GM12892 (cell line): ENCODE measurements at places on chromosomes 1 and 21.

GRCh38 chr21:27362249-27362648 is 395.4 kb upstream of the ADAMTS5 start:
- no peak for DNase-seq

- DNase-seq = no peak
These were observed 365.6 kb downstream of the RPS6KC1 start for GRCh38 chr1:213416461-213417224.

DNA sequence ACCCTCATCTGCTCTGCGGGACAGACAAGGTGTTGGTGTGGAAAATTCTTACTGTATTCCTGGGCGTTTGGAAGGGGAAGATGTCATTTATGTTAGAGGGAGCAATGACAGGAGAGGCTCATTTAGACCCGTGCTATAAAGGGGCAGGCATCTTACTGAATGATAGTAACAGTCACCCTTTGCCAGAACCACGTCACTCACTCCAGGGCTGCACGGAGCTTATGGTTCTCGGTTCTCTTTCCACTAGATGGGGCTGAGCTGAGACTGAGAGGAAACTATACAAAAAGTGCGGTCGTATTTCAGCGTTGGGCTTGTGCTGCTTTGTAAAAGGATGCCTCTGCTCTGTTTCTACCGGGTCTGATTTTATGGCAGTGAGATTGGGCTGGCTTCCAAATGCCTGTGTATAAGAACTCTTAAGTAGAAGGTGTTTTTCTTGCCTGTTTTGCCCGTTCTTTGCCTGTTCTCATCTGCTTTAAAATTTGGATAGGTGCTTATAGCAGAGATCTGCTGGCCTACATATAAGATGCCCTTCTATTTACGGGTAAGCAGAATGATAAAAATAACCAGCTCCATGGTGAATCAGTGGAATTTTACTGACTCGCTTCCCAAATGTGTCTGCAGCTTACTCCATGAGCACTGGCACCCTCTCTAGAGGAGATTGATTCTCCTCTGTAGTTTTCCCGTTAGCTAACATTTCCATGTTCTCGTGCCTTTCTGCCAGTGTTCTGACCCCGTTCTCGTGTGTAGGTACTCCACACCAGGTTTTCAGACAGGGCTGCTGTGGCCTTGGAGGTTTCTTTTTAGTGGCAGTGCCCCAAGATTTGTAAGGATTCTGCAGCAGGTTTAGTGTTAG is 55.9 kb downstream of the MRPS6 start:
- no peak for DNase-seq

GRCh38 chr1:76153841-76154205 is 79.3 kb downstream of the ST6GALNAC3 start:
- no peak for DNase-seq

DNA sequence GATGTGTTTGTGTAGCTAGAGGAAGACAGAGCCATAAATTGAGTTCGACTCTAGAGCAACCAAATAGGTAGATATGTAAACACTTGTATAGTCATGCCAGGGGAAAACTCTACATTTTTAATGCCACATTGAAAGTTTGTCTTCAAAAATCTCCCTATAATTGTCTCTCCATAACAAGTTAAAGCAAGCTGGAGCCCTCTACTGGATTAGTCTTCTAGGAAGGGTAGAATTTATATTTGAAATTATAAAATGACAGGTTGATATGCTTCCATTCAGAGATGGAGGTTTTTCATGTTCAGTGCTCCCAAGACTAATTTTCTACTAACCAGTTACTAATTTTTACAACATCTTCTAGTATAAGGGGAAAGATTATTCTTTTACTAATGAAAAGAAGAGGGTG is 13.1 kb upstream of the COL24A1 start:
- no peak for DNase-seq

DNA sequence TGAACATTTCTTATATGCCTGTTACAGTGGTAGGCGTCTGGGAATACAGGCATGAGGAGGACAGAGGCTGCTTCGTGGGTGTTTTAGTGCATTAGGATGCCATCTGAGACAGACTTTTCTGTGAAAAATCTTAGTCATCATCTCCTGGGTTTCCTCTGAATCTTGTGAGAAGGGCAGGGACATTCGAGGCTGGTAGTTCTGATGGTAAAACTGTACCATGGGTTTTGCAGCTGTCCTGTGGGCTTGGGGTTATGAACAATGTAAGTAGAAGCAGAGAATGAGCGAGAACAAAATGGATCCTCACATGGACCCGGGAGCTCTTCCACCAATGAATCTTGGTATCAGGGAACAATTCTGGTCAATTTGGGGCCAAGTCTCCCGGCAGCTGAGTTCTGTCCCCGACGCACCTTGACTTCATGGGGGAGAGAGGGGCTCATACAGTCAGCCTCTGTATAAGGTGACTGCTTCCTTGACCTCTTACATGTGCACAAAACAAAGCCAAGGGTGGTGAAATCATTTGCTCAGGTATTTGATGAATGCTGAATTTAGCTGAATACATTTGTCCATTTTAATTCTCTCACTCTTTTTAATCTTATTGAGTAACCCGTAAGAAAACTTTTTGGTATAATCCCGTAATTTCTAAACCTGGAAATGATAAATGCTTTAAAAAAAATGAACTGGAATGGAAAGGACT is 63.6 kb upstream of the ERRFI1 start:
- DNase-seq = no peak

DNA sequence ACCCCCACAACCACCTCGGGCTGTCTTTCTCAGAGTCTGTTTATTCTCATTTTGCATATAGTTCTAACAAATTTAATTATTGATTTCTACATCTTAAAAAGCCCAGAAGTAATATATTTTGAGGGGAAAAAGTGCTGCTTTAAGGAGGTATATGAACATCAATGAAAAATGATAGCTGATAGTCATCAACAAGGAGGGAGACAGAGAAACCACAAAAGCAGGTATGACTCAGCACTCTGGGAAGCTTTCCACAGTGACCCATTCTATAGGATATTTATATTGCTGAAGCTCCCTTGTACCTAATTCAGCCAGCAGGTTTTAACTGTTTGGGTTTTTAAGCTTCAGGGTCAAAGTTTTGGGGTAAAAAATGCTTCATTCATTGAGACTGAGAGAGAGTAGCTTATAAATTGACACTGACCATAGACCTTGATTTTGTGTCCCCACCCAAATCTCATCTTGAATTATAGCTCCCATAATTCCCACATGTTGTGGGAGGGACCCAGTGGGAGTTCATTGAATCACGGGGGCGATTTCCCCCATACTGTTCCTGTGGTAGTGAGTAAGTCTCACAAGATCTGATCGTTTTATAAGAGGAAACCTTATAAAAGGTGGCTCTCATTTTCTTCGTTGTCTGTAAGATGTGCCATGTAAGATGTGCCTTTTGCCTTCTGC is 27.4 kb downstream of the VANGL1 start:
- no peak for DNase-seq

- no peak for DNase-seq
These were observed 242.4 kb upstream of the LYPLAL1 start for GRCh38 chr1:218931324-218931723.

DNA sequence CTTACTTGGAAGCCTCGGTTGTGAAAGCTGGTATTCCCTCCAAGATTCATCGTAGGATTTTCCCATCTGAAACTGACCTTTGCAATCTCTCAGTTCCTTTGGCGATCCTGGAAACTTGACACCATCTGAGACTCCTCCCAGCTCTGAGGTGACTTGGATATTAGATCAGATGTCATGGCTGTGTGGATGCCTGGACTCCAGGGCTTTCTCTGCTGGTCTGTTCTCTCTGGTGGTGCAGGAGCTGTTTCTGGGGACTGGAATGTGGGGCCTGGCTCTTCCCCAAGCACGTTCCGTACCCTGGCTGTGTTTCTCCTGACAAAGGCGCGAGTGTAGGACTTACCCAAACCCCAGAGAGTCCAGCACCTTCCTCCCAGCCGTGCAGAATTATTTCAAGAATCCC is 252.2 kb downstream of the RPS6KC1 start:
- no peak for DNase-seq

DNA sequence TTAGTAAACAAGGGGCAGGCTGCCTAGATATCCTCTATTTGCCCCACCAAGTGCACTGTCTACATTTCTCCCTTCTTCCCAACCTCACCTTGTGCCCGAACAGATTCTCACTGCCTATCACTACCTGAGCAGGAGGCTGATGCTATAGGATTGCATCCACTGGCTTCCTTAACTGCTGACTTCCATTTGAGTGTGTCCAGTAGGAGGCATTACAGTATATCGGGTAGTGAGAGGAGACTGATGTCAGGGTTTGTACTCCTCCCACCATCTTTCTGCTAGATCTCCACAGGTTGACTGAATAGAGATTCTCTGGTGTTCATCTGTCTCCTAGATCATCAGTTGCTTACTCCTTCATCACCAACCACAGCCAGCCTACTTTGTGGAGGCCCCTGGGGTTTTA is 796.3 kb downstream of the LRRIQ3 start:
- DNase-seq = no peak

DNA sequence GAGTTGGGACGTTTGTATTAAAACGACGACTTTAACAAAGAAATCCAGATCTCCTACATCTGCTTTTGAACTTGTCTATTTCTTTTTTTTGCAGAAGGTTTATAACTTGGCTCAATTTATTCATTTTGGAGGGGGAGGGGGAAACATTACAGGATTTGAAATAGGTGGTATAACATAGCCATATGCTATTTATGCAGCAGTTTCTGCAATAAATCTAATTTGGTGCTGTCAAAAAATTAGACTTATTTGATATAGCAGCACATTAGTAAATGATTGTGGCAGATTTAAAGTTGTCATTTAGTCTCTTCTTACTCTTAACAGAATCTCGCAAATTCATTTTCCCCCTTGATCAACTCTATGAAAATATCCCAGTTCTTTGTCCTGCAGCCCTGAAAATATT is 138.2 kb downstream of the SDCCAG8 start:
- no peak for DNase-seq

- no peak for DNase-seq
These were observed 21.8 kb downstream of the MFSD2A start for GRCh38 chr1:39976732-39977131.

GRCh38 chr1:225820522-225821120 is 10.7 kb downstream of the EPHX1 start:
- DNase-seq = no peak

DNA sequence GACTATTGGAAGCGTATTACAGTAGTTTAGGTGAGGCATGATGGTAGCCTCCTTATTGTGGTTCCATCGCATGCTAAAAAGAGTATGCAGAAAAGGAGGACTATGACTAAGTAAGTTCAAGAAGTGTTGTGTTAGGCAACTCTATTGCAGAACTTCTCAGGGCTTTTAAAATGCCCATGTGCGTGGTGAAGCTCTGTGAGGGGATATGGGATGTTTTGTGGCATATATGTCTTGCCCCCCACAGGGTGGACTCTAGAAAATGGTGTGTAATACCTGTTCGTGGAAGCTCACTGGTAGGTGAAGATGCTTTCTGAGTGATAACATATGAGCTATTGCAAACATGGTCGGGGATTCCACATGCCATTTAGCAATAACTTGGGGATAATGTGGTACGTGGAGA is 31.7 kb downstream of the MAN1A2 start:
- no peak for DNase-seq

DNA sequence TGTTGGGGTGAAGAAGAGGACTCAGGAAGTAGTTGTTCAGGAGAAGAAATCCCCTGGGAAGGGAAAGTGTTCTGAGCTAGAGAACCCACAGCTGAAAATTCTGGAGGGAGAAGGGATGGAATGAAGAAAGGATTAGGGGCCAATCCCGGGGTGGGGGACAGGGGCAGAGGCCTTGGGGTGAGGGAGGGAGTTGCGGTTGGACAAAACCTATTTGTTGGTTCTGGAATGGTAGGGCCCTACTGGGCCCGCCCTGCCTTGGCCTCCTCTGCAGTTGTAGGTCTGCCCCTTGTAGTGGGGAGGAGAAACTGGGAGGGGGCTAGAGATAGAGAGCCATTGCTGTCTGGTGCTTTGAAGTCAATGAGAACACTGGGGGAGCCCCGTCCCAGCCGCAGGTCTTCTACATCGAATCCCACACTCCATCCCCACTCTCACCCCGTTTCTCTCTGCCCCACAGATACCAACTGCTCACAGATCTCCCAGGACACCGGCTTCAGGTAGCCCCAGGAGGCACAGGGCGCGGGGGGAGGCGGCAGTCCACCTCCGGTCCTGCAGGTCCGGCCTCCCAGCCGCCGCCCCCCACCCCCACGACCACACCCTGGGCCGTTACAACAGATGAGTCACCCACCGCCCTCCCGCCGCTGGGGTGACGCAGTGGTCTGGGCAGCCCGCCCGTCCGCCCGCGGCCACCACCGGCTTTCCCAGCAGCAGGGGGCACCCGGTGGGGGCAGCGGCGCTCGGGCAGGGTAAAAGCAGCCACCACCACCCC is 1.1 kb downstream of the TAGLN2 start:
- peak; percentile 65 for DNase-seq

GRCh38 chr1:147391114-147391513 is 148.6 kb downstream of the CHD1L start:
- DNase-seq = no peak

DNA sequence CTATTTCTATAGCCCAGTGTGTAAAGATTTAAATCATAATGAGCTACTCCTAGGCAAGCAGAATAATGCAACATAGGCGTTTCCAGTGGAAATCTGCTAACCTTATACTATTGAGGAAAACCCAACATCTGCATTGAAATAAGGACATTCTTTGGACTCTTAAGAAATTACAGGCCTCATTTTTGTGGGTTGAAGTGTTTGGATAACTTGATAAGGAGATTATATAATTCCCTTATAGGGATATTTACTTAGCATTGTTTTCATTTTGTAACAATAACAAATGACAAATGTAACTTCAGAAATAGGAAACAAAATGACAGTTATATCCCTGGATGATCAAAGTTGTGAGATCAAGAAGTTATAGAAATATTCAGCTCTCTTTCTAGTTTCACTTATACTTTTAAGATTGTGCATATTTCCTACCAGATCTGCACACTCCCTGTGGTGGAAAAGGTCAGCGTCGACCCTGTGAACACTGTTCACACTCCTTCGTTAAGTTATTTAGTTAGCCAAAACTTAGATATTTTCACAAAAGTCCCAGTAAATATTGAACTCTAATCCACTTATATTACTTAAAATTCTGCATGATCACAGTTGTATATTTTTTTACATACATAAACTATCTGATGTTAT is 284.4 kb upstream of the C1orf105 start:
- DNase-seq = no peak

DNA sequence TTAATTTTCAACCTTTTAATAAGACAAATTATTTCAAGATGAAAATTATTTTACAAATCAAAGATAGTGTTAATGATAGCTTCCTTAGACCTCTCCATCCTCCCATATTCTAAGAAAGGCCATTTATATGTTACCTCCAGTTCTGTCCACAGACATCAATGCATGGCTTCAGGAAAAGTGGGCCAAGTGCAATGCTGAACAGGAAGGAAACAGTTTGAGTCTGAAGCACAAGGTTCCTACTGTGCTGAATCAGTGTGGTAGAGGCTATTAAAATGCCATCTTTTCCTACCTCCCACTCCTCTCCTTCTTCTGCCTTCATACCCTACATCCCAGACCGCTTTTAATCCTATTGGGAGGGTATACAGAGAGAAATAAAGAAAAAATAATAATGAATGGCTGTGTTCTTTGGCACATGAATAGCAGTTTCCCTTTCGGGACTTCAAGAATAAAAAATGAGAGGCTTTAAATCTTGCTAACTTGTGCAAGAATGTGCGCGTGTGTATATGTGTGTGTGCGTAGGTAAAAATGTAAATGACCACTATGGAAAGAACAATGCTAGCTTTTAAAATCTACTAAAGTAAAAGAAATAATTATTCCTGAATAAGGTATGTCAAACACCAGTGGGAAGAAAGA is 62.6 kb upstream of the C1orf105 start:
- no peak for DNase-seq
